Karpas-422 (cell line): ENCODE measurements at places on chromosomes 1 and 21. TPM values are rescaled to one million over a fixed set of nuclear protein-coding genes. Genes with fewer than 3 reads are reported as not detected.

The RNU1-1 gene
- total RNA-seq, result under 0.01 TPM in 2 replicates

The SPATA21 gene
- total RNA-seq, result 1.2 and 1.4 TPM in 2 replicates

The PADI3 gene
- not detected in 2 replicates for total RNA-seq

The C1orf185 gene
- not detected in 2 replicates for total RNA-seq

The TNFRSF8 gene
- total RNA-seq, result not detected in 2 replicates

The PTGFR gene
- not detected in 2 replicates for total RNA-seq

The ANKRD45 gene
- total RNA-seq, result not detected in 2 replicates

The CFHR1 gene
- not detected in 2 replicates for total RNA-seq

The MRPL37 gene
- 80.1 and 91.3 TPM in 2 replicates for total RNA-seq

The DR1 gene
- total RNA-seq, result 26.9 and 29.9 TPM in 2 replicates

The G0S2 gene
- total RNA-seq, result 6.9 and 17.2 TPM in 2 replicates

The KPRP gene
- total RNA-seq, result not detected in 2 replicates

The AMY2A gene
- not detected in 2 replicates for total RNA-seq

The CCDC27 gene
- not detected in 2 replicates for total RNA-seq

The SPAG17 gene
- total RNA-seq, result not detected in 2 replicates

The CACNA1S gene
- total RNA-seq, result not detected in 2 replicates

The ASAP3 gene
- 0.60 and 0.61 TPM in 2 replicates for total RNA-seq

The ADAMTS5 gene
- not detected in 2 replicates for total RNA-seq

The TUFT1 gene
- total RNA-seq, result not detected in 2 replicates

The CAP1 gene
- 217 and 229 TPM in 2 replicates for total RNA-seq

The NPHP4 gene
- total RNA-seq, result 3.9 and 7.9 TPM in 2 replicates

The SIPA1L2 gene
- total RNA-seq, result 0.04 TPM in 1 of 2 replicates, not detected in the other

The KCNE2 gene
- not detected in 2 replicates for total RNA-seq

The AGL gene
- total RNA-seq, result 28.7 and 49.5 TPM in 2 replicates

The KIF17 gene
- not detected in 2 replicates for total RNA-seq

The GNG12 gene
- not detected in 2 replicates for total RNA-seq

The TOMM20 gene
- 60.0 and 113 TPM in 2 replicates for total RNA-seq

The TRIM58 gene
- total RNA-seq, result not detected in 2 replicates
